ENCODE measurements at places on chromosomes 7 and 10. TPM values are rescaled to one million over a fixed set of nuclear protein-coding genes. Genes with fewer than 3 reads are reported as not detected.

DNA sequence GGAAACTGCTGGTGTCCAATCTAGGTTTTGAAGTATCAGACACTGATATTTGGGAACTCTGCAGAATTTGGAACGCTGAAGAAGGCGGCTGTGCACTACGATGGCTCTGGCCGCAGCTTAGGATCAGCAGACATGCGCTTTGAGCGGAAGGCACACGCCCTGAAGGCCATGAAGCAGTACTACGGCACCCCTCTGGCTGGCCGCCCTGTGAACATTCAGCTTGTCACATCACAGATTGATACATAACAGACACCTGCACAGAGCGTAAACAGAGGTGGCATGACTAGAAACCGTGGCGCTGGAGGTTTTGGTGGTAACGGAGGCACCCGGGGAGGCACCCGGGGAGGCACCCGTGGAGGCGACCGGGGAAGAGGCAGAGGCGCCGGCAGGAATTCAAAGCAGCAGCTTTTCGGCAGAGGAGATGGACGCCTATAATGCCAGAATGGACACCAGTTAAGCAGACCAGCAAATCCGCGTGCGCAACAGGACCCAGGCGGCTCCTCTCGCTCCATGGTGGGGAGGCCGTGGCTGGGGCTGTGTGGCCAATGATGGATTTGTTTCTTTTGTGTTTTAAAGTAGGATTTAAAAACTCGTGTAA lies 22.2 kb upstream of the CCL24 start:
- DNase-seq, result no peak

DNA sequence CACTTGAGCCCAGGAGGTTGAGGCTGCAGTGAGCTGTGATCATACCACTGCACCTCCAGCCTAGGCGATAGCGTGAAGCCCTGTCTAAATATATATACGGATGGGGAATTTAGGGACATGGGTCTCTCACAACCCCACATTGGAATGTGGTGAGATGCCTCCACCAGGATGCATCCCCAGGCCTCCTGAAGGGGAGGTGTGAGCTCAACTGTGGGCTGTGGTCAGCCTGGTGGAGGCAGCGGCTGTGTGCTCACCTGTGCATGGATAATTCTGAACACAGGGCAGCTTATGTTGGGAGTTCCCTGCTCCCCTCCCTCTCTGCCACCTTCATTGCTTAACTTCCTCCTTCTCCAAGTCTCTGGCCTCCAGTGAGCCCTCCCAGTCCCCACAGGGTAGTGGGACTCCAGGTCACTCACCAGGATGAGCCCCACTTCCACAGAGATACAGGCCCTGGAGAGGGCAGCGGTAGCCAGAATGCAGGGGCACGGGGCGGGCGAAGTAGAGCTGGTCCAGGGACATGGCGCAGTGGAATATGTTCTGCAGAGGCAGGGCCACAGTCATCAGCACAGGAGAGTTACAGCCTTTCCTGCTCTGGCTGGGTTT lies 30.4 kb downstream of the PYROXD2 start:
- no peak for DNase-seq

DNA sequence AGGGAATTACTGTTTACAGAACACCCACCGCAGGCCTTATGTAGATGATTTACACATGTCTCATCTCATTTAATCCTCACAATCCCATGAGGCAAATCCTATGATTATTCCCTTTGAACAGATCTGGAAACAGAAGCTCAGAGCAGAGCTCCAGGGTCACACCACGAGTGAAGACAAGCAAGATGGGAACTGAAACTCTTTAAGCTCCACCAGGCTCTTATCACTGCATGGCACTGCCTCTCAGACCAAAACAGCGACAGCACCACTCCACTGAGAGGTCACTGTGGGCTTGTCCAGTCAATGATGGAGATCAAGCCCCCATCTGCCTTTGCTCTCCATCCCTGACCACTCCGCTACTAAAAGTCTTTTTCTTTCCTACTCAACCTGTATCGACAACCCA lies 5.9 kb downstream of the GRID1 start:
- DNase-seq, result no peak

- no peak for DNase-seq
Measured at GRCh38 chr10:132713421-132714095, 72.4 kb downstream of the NKX6-2 start.

- DNase-seq, result no peak
Measured at GRCh38 chr10:129949411-129949810, 14.7 kb downstream of the EBF3 start.

GRCh38 chr10:22042557-22043326 lies 39.2 kb upstream of the DNAJC1 start:
- no peak for DNase-seq

DNA sequence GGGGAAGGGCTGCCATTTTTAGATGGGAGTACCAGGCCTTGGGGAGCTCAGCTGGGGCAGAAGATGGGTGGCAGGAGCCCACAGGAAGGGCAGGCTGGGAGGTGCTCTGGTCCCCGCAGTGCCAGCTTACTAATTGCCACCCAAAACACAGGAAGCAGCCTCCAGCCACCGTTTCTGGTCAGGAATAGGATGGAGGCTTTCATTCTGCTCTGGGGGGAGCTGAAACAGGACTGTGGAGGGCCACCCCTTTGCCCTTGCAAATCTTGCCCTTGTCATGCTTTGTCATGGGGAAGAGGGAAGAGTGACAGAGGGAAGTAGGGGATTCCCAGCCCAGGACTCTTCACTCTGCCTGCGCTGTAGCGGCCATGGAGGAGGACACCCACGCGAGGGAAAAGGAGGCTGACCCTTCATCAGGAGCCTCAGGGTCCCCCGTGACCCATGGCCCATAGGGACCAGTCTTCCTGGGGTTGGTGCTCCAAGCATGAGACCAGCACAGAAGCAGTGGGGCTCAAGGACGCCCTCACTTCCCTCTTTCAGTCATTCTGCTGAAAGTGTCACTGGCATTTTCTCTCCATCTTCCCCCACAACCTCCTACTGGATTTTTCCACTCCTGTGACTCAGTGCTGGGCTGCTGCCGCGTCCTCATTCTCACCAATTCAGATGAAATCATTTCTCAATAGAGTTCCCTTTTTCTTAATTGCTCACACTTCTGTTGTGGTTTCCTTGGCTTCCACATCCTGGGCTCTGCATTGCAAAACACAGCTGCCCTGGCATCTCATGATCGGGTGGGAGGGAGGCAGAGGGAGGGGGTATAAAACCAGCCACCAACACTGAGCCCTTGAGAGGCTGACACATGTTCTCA lies 61.9 kb downstream of the MKI67 start:
- no peak for DNase-seq

DNA sequence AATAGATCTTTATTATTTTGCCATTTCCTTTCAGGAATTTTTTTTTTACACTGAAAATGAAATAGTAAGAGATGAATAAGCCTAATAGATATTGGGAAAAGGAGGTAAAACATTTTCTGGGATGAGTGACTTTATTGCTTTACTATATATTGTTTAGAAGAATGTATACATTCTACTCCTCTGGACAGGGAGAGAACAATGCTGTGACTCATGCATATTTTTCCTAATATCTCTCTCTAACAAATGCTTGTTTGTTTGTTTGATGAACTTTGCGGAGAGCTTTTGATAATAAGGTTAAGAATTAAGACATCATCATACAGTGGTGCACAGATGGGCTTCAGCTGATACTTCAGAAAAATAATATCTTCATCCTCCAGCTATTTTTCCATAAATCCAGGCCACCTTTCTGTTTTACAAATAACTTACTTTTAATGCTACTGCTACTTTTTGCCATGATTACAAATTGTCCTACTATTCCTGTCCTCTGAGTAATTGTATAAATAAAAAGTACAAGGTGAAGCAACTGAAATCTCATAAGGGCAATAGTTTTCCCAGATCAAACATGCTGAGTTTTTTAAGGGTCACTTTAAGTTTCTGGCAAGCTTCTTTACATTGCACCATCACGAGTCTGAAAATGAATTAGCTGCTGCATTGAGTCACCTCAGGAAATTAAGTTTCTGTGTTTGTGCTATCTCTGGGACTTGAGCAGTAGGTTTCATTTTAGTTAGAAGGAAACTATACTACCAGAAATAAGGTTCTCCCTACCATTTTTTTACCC lies 207.3 kb upstream of the POT1 start:
- no peak for DNase-seq

DNA sequence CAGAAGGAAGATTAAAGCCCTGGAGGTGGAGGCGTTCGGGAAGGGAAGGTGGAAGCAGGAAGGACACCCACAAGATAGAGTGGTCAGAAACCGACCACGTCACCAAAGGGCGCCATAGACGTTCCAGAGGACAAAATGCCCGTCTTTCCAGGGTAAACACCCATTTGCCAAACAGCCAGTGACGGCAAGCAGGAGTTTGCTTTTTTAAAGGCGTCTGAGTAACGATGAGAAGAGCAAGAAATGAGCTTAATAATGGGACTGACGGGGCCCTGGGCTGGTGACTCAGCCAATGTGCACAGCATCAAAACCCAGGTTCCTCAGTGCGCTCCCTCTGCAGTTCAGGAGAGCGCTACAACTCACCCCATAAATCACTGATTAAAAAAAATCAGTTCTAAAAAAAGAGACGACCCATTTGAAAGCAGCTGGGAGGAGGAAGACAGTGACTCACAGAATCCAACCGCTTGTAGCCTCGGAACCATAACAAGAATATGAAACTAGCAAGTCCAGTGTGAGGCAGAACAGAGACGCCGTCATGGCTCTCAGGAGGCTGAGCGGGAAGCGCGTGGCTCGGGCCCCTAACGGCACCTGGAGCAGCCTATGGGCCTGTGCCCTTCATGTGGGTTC lies 5.9 kb downstream of the DIP2C start:
- no peak for DNase-seq

DNA sequence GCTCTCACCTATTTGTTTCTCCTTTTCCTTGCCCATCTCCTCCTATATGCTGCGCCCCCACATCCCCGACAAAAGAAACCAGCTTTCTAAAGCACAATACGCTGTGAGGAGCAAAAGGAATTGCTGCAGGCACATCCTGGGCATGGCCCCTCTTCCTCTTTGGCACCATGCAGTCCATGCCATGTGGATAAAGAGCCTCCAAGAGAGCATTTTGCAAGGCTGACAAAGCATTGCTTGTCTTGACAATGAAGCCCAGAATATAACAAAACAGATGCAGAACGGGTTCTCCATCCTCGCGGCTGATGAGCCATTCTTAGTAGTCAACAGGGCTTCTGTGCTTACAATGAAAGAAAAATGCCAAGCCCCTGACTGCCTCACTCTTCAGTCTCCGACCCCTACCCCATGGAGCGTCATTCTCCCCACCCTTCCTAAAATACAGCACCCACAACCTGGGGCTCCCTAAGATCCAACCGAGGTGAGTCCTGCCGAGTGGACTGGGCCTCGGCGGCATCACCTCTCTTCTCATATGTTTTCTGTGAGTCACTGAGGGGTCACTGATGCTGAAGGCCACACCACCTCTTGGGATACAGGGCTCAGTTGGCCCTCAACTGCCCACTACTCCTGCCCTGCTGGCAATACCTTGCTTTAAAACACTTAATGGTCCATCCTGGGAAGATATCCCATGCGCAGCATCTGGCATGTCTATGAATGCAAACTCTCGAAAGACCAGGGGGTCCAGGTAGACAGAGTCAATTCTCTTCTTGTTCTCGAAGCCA lies 47.5 kb downstream of the GSDME start:
- DNase-seq, result no peak

DNA sequence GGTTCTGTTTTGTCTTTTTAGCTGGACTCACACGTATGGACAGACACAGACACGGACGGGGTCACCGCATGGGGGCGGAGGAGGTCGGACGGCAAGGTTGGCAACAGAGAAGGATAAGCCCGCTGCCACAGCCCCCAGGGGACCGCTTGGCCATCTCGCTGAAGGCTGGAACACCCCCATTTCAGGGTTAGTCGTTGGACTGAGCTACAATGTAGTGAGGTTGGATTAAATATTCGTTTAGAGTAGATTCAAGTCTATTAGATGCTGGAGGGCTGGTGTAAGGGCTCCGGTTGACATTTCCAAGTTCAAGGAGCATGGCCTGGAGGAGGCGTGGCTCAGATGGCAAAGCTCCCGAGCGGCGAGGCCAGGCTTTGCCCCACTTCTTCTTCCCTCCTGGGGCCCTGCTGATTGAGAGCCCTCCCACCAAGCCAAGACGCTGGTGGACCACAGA lies 35.2 kb downstream of the PPIF start:
- no peak for DNase-seq

GRCh38 chr7:78959477-78959876 lies 494.0 kb downstream of the MAGI2 start:
- no peak for DNase-seq

GRCh38 chr10:128062331-128062880 lies 63.8 kb downstream of the MKI67 start:
- DNase-seq, result no peak

DNA sequence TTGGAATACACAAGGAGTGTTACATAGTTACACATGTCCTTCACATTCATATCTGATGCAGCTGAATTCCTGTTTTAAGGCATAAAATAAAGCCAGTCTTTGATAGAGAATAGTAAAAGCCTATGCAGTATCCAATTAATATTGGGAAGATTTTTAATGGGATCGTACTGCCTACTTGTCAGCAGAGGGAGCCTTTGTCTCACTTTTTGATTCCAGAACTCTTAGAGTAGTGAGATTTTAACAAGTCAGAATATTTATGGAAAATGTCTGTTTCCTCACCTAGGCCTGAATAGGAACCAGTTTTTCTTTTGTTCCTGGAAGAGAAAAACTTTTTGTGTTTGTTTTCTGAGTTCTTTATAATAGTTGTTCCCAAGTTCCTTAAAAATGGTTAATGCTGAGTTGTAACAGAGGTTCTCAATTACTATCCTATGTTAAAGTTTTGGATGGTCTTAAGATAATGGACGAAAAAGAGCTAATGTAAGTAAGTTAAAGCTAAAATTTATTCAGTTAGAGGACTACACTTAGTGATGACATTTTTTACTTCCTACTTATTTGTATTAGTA lies 114.0 kb downstream of the BBS9 start:
- DNase-seq, result peak; percentile 49

DNA sequence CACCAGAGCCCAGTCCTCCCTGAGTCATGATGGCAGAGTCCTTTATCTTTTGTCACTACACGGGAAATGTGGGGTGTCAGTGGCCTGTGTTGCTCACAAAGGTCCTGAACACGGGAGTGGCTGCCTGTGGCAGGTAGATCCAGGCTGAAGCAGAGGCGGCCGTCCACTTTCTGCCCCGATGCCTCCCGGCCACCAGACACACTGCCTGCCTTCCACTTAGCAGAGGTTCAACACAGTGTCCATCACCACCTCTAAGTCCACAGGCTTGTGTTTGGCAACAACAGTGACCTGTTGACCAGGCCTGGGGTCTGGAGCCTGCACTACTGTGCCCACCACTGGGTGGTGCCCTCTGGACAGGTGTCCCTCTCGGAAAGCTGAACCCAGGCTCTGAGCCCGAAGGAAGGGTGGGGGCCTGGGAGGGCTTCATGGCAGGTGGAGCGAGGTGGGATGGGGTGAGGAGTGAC lies 49.9 kb upstream of the CAMK2B start:
- no peak for DNase-seq

- no peak for DNase-seq
Measured at GRCh38 chr10:66519616-66520015, 406.2 kb upstream of the LRRTM3 start.

GRCh38 chr7:101066833-101067177 lies 18.5 kb upstream of the TRIM56 start:
- DNase-seq, result no peak

Gene SPDYE2B
- polyA plus RNA-seq, result 2.7 TPM

Gene CDHR3
- polyA plus RNA-seq, result 22.2 TPM

Gene ZYX
- polyA plus RNA-seq, result 249 TPM

Gene EPO
- polyA plus RNA-seq, result 0.18 TPM

Gene ATP6V0A4
- polyA plus RNA-seq, result not detected

Measured in forelimb muscle (tissue), 1 donor.